ENCODE measurements at places on chromosomes 1 and 21.

GRCh38 chr1:167520711-167521206 is 2.4 kb upstream of the CD247 start:
- no peak for DNase-seq

GRCh38 chr1:231964961-231965360 is 338.4 kb downstream of the DISC1 start:
- no peak for DNase-seq

DNA sequence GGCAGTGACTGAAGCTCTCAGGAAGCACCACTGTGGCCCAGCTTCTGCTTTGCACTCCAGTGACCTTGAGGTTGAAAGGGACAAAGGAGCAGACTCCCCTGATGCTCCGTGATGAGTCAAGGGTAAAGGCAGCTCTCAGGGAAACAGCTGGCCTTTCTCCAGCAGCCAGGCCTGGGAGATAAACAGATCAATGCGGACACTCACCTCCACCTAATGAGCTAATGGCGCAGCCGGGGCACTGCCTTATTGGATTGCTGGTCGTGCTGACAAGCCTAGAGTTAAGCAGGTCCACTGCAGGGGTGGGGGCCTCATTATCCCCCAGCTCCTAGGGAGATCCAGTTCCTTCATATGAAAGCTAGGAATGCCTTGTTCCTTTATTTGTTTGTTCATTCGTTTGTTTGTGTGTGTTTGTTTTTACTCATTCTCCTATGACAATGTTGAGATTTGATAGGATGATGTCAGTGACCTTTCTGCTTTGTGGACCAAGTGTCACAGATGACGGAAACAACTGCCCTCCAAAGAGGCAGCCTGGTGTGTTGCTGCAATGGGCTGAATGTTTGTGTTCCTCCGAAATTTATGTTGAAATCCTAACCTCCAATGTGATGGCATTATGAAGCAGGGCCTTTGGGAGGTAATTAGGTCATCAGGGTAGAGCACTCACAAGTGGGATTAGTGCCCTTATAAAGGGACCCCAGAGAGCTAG is 141.4 kb upstream of the BEND5 start:
- no peak for DNase-seq

- DNase-seq, result no peak
Measured at GRCh38 chr21:45848331-45848730, 133.2 kb upstream of the COL6A1 start.

GRCh38 chr1:44785501-44786137 is 2.4 kb downstream of the BEST4 start:
- DNase-seq, result no peak

DNA sequence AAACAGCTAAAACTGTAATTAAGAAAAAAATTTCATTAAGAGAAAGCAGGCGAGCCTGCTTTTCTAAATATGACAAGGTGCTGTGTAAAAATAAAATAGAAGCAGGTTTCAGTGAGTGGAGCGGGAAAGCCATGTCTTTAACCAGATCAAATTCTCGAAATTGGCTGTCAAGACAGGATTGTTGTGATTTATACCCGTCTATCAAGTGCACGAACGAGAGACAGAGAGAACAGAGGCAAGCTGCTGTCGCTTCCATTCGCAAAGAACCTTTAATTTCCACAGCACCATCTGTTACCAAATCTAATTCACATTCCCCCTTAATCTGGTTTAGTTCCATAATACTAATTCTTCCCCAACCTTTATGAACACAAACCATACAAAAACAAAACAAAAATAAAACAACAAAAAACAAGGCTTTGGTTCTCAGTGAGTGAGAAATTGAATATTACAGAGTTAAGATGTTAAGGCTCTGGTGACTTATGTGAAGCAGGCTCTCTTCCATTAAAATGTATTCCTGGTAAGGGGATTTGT is 35.0 kb downstream of the ESRRG start:
- no peak for DNase-seq

DNA sequence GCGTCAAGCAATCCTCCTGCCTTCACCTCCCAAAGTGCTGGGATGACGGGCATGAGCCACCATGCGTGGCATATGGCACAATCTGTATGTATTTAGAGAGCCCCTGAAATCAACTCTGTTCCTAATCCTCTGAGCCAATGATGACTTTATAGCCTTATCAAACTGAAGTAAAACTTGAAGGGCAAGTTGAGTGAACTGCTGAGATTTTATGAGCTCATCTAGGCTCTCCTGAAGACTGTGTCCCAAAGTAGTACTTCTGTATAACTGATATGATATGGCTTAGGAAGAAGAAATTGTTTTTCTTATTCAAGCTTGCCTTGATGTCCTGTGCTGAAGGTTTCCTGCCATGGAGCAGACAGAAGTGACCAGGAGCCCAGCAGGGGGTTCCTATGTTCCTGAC is 23.7 kb upstream of the NKAIN1 start:
- no peak for DNase-seq

GRCh38 chr1:205285381-205286101 is 36.0 kb downstream of the NUAK2 start:
- peak; percentile 42 for DNase-seq

- DNase-seq, result no peak
Measured at GRCh38 chr1:203648276-203648675, 21.6 kb downstream of the ATP2B4 start.

DNA sequence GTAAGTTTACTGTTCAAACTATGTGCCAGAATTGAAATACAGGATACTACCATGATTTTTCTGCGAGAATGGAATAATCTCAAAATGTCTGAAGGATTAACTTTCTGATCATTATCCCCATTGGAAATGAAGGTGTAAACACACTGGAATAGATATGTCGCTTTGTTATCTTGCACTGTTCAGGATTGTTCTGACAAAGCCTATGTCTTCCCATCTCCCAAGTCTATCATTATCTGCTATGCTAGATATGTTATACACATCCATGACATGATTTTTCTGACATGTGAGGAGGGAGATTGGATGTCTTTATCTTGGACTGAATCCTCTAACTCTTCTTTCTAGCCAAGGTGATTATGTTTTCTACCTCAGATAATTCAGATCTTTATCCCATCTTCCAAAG is 1239.3 kb upstream of the ADGRL4 start:
- DNase-seq, result no peak

GRCh38 chr1:212699625-212700222 is at the start of gene BATF3:
TSS of gene BATF3 (minus strand) at chr1:212699840. CDS start at chr1:212699762, 78 bp downstream.
- DNase-seq, result no peak

- no peak for DNase-seq
Measured at GRCh38 chr1:33294071-33295010, 26.6 kb downstream of the A3GALT2 start.

DNA sequence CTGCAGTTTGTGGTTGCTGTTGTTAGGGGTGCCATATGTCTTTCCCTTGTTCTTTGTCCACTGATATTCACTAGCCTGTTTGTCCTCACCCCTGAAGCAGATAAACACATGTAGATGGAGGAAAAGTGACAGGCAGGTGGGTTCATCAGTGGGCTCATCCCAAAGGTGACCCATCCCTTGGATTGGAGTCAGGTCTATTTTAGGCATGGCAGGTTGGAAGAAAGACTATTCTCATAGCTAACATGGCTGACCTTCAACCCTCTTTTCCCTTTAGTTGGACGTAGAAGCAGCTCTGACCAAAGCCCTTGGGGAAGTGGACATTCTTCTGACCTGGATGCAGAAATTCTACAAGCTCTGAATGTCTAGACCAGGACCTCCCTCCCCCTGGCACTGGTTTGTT is 5.5 kb downstream of the IL24 start:
- no peak for DNase-seq

GRCh38 chr1:111195002-111195684 is 5.3 kb downstream of the DENND2D start:
- DNase-seq, result no peak

GRCh38 chr1:54604572-54605370 is 18.6 kb downstream of the FAM151A start:
- DNase-seq, result peak; percentile 58

DNA sequence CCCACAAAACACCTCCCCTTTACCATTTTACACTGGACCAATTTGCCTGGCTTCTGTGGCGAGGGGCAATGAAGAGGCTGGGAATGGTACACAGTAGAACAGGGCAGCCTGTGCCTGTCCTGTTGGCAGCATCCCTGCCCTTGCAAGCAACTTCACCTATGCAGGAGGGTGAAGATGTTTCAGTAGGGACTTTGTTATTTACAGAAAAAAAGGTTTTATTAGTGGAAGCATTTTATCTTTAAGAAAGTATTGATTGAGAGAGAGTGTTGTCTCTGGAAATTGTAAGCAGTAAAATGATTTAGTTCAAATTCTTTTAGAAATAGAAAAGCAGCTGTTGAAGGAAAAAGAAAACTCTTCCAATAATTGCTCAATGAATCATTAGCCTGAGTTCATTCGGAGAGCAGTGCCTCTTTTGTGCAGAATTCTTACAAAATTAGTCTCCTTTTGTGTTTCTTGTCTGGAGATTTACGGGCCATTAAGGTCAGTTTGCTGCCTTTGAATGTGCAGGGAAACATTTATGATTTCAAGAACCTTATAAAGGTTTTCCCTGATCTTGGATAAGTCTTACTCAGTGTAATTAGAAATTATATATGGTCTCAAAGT is 49.1 kb downstream of the HHAT start:
- no peak for DNase-seq

GRCh38 chr21:45330075-45330781 is 42.5 kb upstream of the POFUT2 start:
- DNase-seq, result no peak

Data from KBM-7 (cell line).